ENCODE measurements at places on chromosomes 5 and 9.
A peak's percentile ranks its signal among the peaks of the same experiment; 100 is the strongest.

DNA sequence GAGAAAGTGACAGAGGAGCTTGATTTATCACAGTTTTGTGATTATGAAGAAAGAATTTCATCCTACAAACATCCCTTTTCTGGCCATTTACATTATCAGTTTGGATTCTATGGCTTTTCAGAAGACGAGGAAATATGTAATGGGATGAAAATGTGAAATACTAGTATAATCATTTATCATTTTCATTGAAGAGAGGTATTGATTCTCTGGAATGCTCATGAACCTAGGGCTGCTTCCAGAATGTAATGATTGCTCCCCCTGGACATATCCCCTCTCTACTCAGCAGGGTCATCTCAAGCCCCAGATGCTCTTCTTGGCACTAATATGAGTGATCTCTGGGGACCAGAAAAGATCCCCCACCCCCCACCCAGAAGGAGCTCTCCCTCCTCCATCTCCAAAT, 106.7 kb upstream of the ZNF618 start:
- peak; percentile 37 for DNase-seq

GRCh38 chr9:81244631-81245030, 444.7 kb downstream of the TLE1 start:
- DNase-seq = no peak

DNA sequence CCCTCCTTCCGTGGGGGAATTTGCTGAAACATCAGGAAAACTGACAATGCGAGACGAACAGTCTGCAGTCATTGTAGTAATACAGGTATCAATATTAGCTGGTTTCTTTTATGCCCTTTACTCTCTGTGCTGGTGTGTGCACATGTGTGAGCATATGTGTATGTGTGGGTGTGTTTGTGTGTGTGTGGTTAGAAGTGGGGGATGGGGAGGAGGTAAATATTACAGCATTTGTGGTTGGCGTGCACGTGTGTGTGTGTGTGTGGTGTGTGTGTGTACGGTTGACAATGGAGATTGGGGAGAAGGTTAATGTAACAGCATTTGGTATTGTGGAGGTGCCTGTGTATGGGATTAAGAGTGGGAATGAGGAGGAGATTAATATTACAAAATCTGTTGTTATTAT, 219.4 kb downstream of the ADGRV1 start:
- no peak for DNase-seq

DNA sequence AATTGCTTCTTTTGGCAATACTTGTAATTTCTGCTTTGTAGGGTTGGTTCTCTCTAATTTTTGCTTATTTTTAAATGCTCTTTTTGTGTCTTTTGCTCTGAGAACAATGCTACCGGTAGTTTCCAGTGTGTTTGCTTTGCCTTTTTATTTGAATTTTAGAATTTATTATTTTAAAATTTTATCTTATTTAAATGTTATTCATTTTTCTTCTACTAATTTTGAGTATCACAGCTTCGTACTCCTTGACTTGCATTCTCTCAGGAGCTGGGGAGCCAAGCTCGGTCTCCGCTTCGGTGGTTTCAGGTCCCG, 45.9 kb downstream of the ANXA2R start:
- DNase-seq = no peak

Measured in esophagus muscularis mucosa (tissue), 4 donors.